Osteocyte (in vitro differentiated cells): ENCODE measurements at places on chromosomes 12 and 14. TPM values are rescaled to one million over a fixed set of nuclear protein-coding genes. Genes with fewer than 3 reads are reported as not detected.

DNA sequence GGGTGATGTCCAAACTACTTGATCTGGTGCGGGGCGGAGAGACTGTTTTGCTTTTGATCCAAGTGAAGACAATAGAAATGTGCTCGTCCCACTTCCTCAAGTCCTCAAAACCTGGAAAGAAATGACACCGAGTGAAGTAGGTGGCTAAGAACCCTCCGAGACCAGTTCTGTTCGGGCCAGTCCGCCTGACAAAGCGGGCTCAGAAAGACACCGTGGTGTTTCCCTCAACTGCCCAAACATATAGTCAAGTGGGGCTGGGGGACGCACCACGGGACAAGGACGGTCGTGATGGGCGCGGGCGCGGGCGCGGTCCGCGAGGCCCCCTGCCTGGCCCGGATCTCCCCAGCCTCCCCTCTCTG lies 1.6 kb downstream of the PHLDA1 start:
- peaks cover 53% of the 10 kb centered on the region for H3K4me1 ChIP-seq
- peak overlapping the region; percentile 90 for H3K27ac ChIP-seq
- H3K4me3 ChIP-seq = peak overlapping the region; percentile 96
- H3K36me3 ChIP-seq = peaks cover 16% of the 10 kb centered on the region

Gene MIPOL1
- 14.6 and 17.2 TPM in 2 replicates for total RNA-seq

GRCh38 chr12:22413592-22413991 lies 79.1 kb upstream of the ST8SIA1 start:
- H3K4me3 ChIP-seq = no peak overlapping the region
- peaks cover 23% of the 10 kb centered on the region for H3K27me3 ChIP-seq
- no peak for DNase-seq
- H3K4me1 ChIP-seq = no peaks in the 10 kb centered on the region

DNA sequence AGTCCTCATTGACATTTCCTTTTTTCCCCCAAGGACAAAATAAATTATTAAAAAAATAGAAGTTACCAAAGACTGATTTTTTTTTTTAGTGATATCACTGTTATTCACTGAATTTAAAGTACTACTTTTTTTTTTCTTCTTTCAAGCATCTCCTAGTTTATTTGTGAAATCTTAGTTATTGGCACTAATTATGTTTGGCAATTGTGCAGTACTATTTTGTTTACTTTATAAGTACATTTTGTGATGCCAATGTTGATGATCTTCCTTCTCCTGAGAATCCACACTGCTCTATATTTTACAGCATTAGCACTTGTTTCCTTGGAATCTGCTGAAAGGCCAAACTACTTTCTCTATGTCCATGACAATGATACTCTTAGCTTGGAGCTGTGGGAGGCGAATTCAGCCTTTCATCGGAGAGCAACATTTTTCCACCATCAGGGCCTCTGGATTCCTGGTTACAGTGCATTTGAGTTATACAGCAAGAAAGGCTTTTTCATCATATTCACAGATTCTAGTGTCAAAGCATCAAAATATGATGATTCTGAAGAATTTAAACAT lies 123.8 kb upstream of the PTPRQ start:
- H3K4me3 ChIP-seq = no peak overlapping the region
- no peaks in the 10 kb centered on the region for H3K27me3 ChIP-seq
- no peaks in the 10 kb centered on the region for H3K36me3 ChIP-seq
- no peak overlapping the region for H3K27ac ChIP-seq
- no peak for DNase-seq

DNA sequence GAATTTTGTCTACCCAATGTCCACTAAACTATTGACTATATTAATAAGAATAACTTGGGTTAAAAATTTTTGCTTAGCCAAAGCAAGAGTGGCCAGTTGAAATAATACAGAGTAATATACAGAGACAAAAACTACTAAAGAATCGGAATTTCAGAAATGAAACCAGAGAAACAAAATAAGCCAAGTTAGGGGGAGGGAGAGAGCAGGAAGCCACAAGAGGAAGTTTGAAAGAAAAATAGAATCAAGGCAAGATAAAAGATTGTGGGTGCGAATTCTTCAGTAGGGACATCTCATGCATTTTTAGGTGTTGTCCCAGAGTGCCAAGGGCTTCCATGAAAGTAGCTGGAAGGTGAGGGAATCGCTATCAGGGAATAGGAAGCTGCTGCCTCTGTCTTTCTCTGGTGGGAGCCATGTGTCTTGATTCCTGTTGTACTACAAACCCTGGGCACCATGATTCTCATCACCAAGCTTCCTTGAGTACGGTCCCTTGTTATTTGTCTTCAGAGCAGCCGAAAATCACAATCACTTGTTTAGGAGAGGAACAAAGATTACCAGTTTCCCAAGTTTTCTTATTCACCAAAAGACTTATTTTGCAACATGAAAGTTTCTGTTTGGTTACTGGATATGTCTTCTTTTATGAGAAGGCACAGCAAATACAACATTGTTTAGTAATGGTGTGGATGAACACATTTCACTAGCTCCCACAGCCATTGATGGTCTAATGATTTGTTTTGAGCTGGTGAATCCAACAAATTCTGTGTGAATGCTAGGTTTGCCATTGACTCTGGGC lies 16.7 kb downstream of the NEUROD4 start:
- H3K27me3 ChIP-seq = no peaks in the 10 kb centered on the region
- H3K36me3 ChIP-seq = no peaks in the 10 kb centered on the region
- no peak overlapping the region for H3K27ac ChIP-seq
- no peaks in the 10 kb centered on the region for H3K4me1 ChIP-seq
- no peak overlapping the region for H3K4me3 ChIP-seq

DNA sequence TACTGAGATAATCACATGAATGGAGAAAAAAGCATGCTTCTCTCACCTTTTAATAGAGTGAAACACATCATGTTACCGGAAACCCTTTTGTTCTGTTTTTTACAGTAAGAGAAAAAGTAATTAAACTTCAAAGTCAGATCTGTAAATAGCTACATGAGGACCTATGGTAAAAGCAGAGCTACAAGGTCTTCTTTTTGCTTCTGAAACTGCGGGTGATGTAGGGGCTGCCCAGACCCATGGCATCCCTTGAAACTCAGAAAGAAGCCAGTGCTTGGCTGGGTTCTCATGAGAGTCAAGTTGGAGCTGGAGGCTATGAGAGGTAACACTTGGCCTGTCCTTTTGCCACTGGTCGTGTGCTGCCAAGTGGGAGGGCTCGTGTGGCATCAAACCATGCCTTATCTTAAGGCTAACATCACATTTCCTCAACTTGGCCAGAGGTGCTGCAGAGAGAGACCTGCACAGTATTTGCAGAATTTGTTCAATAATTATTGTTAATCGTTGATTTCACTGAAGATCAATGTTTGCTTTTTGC lies 47.6 kb downstream of the EML1 start:
- H3K27ac ChIP-seq = no peak overlapping the region
- DNase-seq = no peak
- peaks cover 14% of the 10 kb centered on the region for H3K4me1 ChIP-seq
- no peaks in the 10 kb centered on the region for H3K36me3 ChIP-seq

Gene ADAM21
- total RNA-seq = 0.34 TPM in 1 of 2 replicates, not detected in the other

DNA sequence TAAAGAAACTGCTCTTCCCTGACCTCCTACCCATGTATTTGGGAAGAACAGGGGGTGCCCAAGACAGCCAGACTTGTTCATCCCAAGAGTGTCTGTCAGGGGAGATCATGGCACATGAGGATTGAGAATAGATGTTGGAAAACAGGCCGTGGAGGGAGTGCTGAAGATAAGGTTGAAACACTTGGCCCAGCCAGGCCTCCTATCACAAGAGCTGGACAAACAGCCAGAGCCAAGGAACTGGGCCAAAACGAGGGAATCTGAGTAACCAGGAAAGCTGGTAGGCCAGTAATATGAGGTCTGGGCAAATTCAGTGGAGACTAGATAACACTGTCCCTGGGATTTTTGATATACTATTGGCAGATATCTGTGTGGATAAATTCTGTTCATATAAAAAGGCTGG lies 161.7 kb downstream of the TMX1 start:
- H3K4me1 ChIP-seq = peaks cover 22% of the 10 kb centered on the region
- no peaks in the 10 kb centered on the region for H3K36me3 ChIP-seq
- no peak overlapping the region for H3K27ac ChIP-seq
- DNase-seq = no peak
- H3K27me3 ChIP-seq = no peaks in the 10 kb centered on the region

DNA sequence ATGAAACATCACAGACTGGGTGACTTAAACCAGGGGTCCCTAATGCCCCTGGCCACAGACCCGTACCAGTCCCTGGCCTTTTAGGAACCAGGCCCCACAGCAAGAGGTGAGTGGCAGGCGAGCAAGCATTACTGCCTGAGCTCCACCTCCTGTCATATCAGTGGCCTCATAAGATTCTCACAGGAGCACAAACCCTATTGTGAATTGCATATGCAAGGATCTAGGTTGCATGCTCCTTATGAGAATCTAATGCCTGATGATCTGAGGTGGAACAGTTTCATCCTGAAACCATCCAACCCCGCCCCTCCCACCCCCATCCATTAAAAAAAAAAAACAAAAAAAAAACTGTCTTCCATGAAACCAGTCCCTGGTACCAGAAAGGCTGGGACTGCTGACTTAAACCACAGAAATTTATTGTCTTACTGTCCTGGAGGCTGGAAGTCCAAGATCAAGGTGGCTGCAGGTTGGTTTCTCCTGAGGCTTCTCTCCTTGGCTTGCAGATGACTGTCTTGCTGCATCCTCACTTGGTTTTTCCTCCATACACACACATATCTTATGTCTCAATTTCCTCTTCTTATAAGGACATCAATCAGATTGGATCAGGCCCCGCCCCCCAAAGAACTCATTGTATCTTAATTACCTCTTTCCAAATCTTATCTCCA lies 235.9 kb downstream of the CHST11 start:
- H3K4me3 ChIP-seq = no peak overlapping the region
- no peak for DNase-seq
- no peaks in the 10 kb centered on the region for H3K27me3 ChIP-seq
- H3K4me1 ChIP-seq = peaks cover 20% of the 10 kb centered on the region
- H3K27ac ChIP-seq = no peak overlapping the region

DNA sequence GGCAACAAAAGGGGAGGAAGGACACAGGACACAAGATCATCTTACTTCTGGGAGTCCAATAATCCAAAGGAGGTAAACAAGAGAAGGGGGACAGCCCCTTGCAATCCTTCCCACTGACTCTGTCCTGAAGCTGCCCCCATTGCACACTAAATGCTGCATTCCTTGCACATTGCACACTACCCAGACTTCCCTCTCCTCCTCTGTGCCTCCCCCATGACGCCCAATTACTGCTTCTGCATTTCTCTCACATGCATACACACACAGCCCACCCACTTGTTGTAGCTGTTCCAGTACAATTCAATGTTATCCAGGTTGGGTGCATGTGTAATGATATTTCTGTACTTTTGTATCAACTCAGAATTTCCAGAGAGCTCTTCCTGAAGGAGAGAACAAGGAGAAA lies 5.5 kb downstream of the NDRG2 start:
- H3K27me3 ChIP-seq = peaks cover 34% of the 10 kb centered on the region
- no peaks in the 10 kb centered on the region for H3K36me3 ChIP-seq
- no peak overlapping the region for H3K27ac ChIP-seq
- DNase-seq = no peak
